Activated CD4-positive, alpha-beta T cell treated with anti-CD3 and anti-CD28 coated beads, Interleukin-2, Interleukin-6, amounts not matched to agents 100 ng/mL and 50 ng/mL, durations not matched to agents 16 hours and 8 hours (primary cell): ENCODE measurements at places on chromosomes 7 and 10.
A peak's percentile ranks its signal among the peaks of the same experiment; 100 is the strongest.

DNA sequence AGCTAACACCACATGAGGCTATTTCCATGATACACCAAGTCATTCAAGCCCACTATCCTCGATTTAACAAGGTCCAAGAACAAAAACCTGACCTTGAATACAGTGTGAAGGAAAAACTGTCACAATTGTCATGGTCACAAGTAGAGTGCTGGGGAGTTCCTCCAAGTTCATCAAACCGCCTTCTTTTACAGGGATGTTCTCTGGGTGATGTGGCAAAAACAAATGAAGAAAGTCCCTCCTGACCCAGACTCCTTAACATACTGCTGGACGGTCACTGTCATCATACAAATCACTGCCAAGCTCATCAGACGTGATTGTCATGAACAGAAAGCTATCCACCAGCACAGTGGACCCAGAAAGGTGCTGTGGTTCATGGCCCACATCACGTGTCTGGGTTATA is 28.9 kb downstream of the HIPK2 start:
- DNase-seq, result no peak

- no peak for DNase-seq
These were observed 396.3 kb downstream of the SORCS1 start for GRCh38 chr10:106768204-106768603.

- DNase-seq, result no peak
These were observed 221.3 kb downstream of the MAD1L1 start for GRCh38 chr7:2011266-2012043.

- no peak for DNase-seq
These were observed 85.1 kb downstream of the SUGCT start for GRCh38 chr7:40219917-40220316.

GRCh38 chr10:18650404-18650997 is 886 bp downstream of the NSUN6 start:
- DNase-seq, result peak; percentile 17

GRCh38 chr10:69939061-69939460 is 113.6 kb upstream of the MACROH2A2 start:
- no peak for DNase-seq

GRCh38 chr10:10499839-10500238 is 517.8 kb upstream of the CELF2 start:
- DNase-seq, result no peak

- DNase-seq, result no peak
These were observed 28.3 kb upstream of the EN2 start for GRCh38 chr7:155429651-155430050.

DNA sequence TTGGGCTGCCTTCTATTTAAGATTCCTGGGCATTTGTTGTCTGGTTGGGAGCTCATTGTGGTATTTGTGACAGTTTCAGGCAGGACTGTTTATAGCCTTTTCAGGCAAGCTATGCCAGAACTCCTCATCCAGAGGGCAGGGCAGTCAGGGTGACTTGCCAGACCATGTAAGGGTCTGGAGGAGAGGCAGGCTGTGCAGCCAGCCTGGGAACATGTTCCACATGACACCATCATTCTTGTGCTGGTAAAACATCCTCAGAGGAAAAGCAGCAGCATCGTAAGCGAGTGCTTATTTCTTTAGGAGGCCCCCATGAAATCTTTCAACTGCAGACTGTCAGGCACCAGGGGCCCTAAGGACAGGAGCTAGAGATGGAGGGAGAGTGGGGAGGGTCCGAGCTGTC is 44.0 kb upstream of the SORBS1 start:
- DNase-seq, result no peak

- DNase-seq, result no peak
These were observed 81.6 kb downstream of the RSU1 start for GRCh38 chr10:16735671-16736070.

- peak; percentile 50 for DNase-seq
These were observed 6.2 kb upstream of the TMEM273 start for GRCh38 chr10:49194212-49194920.

DNA sequence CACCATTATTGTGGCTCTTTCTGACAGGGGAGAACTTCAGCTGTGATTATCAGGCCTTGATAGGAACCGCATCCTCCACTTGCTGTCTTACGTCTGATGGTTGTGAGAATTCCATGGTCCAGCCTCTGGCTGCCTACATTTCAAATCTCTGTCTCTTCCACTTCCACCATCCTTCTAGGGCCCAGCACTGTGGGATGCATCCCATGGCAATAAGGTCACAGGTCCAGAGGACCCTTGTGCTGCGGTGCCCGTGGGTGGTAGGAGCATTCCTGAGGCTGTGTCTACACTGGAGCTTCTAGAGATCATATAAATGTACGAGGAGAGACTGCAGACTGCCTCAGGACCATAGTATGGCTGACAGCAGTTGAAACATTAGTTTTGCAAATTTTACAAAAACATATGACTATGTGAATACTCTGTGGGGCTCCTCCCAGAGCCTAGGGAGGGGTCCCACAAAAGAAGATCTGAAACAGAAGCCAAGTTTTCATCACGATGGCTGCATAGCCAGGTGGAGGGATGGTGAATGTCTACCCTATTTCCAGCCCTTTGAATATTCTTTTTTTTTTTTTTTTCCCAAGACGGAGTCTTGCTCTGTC is 11.8 kb downstream of the CALML3 start:
- no peak for DNase-seq

DNA sequence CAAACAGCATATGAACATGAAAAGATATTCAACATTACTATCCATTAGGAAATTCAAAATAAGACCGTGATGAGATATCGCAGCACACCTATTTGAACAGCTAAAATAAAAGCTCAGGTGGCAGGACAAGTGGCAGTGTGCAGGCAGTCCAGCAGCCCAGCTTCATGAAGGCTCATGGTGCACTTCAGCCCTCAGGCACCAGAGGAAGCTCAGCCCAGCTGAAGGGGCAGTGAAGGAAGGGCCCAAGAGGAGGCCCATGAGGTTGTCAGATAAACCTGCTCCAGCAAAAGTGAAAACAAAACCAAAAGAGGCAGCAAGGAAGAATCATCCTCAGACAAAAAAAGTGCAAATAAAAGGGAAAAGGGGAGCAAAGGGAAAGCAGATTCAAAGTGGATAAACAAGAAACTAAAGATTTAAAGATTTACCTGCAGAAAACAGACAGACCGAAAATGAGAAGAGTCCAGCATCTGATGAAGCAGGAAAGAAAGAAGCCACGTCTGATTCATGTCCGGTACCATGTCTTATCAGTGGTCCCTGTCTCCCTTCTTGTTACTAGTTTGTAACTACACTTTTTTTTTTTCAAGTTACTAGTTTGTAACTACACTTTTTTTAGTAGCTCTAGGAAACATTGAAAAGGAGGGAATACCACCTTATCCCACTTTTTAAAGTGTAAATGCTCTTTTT is 15.0 kb upstream of the FAM24B start:
- DNase-seq, result no peak

DNA sequence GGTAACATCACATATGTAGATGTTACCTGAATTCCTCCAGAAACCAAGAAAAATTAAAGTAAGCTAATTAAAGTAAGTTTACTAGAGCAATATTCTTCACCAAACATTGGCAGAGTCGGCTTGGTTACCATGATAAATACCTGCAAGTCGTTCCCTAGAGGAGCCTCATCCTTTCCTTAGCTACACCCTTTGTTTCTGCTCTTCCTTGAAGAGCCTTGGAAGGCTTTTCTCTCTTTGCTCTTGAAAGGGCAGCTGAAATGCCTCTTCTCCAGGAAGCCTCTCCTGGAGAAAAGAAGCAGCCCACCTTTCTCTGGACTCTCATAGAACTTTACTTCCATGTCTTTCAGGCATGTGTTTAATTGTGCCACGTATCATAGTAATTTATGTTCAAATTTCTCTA is 34.9 kb upstream of the CALD1 start:
- no peak for DNase-seq

DNA sequence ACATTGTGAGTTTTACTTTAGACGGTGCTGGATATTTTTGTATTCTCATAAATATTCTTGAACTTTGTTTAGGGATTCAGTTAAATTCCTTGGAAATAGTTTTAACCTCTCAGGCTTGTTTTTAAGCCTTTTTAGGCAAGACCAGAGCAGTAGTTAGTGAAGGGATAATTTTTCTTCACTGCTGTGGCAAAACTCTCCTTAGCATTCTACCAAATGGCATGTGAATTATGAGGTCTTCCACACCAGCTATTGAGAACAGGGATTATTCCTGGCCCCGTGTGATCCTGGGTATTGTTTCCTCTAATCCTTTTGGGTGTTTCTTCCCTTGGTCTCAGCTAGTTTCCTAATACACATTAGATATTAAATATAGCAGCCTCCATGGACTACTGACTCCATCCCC is 46.2 kb downstream of the CCDC71L start:
- no peak for DNase-seq

- DNase-seq, result no peak
These were observed 454.6 kb upstream of the SORCS1 start for GRCh38 chr10:107619139-107619538.

DNA sequence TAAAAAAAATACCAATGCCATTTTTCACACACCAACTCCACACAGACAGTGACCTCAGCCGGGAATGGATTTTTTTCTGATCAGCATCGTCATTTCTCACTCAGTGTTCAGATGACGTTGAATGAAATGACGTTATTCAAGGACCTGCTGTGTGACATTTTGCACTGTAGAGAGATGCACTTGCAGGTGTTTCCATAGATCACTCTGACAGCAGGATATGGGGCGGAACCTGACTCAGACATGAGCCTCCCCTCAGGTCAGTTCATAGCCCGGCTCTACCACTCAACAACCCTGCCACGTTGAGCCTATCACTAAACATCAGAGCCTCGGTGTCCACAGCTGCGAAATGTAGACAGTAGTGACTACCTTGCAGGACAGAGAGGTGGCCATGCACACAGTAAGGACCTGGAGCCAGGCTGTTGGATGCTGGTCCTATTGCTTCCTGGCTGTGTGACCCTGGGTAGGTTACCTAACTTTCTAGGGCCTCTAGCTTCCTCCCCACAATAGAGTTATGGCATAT is 41.4 kb upstream of the ANTXRL start:
- no peak for DNase-seq

DNA sequence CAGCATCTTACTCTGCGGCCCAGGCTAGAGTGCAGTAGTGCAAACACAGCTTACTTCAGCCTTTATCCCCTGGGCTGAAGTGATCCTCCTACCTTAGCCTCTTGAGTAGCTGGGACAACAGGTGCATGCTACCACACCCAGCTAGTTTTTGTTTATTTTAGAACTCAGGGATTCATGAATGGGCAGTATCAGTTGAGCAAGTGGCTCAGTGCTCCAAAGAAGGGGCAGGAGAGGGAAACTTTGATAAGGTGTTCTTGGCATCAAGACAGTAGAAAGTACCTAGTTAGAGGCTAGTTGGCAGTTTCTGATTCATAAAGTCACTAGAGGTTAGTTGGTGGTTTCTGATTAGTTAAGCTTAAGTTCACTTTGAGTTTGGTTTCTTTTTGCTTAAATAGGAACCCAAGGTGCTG is 18.4 kb downstream of the TRIM24 start:
- DNase-seq, result peak; percentile 43

DNA sequence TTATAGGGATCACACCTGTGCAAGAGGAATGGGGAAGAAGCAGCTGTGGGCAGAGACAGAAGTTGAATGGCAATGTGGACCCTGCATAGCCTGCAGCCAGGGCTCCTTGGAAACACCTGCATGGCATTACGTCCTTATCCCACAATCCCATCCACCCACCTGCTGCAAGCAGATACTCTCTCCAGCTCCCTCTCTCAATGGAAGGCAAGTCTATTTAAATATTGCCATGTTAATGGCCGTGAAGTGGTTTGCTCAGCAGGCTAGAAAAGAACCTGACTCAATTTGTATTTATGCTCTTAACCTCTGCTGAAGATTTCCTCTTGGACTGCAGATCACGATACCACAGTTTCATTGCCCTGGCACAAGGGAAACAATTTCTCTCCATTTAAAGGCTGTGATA is 417.0 kb downstream of the TYW1 start:
- no peak for DNase-seq

- DNase-seq, result no peak
These were observed 1.2 kb downstream of the TMEM139 start for GRCh38 chr7:143285806-143286521.

DNA sequence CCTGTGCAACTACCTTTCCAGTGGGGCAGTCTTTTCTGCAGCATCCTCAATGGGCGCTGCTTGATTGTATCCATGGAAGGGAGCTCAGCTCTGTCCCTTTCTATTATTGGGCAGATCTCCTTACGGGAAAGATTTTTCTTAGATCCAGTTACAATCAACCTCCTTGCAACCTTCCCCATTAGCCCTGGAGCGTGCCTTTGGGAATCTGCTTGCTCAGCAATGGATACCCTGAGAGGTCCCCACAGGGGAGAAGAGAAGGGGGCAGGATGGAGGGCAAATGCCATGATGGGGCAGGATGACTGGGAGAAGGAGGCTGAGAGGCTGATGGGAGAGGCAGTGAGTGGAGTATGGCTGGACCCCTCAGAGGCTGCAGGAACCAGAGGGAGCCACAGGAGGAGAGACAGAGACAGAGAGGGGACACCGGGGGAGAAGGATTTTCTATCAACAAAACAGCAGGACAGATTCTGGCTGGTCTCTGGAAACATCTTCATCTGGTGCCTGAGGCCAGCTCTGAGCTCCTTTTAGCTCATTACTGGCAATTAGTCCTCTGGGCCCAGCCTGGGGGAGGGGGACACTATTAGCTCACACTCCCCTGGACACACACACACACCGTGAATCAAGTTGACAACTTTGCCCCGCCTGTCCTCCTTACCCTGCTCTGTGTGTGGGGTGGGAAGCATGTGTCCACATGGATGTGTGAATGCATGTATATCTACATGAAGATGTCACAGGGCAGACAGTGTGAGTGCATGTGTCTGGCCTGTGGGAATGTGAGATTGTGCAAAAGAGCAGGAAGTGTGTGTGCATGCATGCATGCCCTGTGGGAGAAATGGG is 80.8 kb upstream of the PAX2 start:
- no peak for DNase-seq

- no peak for DNase-seq
These were observed 19.8 kb upstream of the HIPK2 start for GRCh38 chr7:139797607-139798006.

GRCh38 chr7:3592401-3593134 is 291.5 kb downstream of the SDK1 start:
- no peak for DNase-seq

DNA sequence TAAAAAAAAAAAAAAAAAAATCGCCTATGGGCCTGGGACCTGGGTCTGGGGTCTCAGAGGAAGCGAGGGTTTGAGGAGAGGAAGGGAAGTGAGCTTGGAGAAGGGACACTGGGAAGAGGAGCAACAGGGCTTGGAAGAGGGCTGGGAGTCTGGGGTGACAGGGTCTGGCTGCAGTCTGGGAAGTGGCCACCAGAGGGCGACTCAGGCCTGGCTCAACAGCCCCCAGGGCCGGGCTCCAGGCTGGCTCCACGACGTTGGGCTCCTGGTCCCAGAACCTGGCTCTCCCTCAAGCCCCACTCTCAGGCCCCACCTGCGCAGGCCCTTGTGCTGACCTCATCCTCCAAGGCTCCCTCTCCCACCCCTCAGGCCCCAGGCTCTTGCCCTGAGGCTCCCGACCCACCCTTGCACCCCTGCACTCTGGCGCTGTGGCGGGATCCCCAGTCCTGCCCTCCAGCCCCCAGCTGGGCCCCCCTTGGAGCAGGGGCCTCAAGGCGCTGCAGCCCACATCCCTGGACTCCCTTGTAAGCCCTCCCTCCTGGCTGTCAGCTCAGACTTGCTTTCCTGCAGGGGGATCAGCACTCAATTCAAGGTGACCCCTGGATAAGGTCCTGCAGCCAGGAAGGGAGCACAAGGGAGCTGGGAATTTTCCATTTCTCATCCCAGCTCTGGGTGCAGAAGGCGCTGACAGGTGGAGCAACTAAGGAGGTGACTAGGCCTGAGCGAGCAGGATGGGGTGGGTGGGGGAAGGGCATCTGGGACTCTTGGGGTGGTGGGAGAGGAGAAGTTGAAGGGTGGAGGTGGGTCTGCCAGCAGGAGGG is 5.4 kb upstream of the SPACDR start:
- peak; percentile 87 for DNase-seq
